ENCODE measurements at places on chromosomes 6 and 20. TPM values are rescaled to one million over a fixed set of nuclear protein-coding genes. Genes with fewer than 3 reads are reported as not detected.

GRCh38 chr6:151629791-151630190, 136.0 kb downstream of the CCDC170 start:
- no peak for DNase-seq

GRCh38 chr6:140319209-140319608, 944.8 kb upstream of the CITED2 start:
- no peak for DNase-seq

GRCh38 chr6:105537981-105538578, 135.2 kb upstream of the PREP start:
- DNase-seq, result no peak

DNA sequence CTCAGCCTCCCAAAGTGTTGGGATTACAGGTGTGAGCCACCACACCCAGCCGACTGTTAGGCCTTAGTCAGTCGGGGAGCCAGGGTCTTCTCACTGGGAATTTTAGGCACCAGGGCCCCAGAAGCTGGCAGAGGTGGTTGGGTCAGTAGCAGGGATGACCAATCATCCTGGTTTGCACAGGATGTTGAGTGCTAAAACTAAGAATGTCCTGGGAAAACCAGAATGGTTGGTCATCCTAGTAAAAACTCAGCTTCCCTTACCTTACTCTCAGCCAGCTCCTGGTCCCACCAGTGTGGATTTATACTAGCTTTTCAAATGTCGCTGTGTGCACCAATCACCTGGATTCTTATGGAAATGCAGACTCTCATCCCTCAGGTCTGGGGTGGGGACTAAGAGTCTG, 31.8 kb downstream of the KCNG1 start:
- DNase-seq, result no peak

DNA sequence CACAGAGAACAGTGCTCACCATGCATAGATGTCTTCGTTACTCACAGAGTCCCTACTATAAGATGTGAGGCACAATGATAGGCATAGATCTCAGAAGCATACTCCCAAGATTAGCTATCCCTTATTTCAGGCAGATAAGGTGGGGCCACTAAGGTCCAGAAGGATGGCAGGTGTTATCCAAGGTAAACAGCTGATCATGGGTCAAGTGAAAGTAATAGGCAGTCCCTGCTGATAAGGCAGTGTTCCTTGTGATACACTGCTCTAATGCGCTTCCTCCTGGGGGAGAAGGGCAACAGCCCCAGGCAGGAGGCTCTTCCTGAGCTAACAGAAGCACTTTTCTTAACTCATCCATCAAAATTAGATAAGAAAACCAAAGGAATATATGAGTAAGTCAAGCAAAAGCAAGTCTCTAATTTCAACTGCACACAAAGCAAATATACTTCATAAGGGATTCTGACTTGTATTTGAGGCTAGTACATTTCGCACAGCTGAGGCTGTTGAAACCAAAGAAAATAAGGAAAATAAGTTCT, 42.2 kb downstream of the METTL24 start:
- DNase-seq, result no peak

DNA sequence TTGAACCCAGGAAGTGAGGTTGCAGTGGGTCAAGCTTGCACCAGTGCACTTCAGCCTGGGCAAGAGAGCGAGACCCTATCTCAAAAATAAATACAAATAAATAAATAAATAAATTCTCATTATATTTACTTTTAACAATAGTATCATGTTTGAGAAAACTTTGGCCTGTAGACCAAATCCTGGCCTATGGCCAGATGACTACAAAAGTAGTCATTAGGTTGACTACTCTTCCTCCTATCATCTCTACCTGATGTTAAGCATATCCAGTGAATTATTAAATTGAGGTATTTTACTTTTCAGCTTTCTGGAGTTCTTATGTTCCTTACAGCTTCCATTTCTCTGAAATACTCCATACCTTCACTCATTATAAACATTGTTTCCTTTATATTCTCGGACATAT, 280.6 kb downstream of the LAMA2 start:
- no peak for DNase-seq

DNA sequence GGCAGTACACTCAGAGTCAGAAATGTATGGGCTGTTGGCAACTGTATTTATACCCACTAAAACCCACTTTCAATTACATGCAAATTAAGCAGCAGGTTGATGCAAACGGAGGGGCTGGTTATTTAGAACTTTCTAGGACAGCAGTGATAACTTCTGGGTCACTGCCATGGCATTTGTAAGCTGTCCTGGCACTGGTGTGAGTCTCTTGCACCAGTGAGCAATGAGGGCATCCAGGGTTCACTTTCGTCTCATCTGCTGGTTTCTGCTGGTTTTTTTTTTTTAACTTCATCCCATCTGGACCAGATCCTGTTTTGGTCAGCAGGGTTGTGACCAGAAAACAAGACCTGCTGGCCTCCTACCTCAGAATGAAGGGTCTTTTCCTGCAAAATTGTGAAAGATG, 49.2 kb downstream of the CDH26 start:
- no peak for DNase-seq

DNA sequence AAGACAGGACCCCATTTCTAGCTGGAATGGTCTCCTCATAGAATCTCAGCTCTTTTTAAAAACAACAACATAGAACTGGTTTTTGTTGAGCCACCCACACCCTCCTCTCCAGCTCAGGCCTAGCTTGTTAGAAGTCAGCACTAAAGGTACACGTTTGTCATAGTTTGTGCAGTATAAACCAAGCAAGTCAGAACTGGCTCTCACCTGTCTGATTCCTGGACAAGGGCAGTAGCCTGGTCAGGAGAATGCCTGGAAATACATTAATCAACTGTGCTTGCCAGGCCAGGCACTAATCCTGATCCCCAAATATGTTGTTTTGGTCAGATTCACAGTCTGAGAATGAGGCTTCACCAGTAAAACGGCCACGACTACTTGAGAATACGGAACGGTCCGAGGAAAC, 296.7 kb downstream of the ZFAND3 start:
- no peak for DNase-seq

The APCDD1L gene
- 0.73 TPM for total RNA-seq

The TNFRSF21 gene
- total RNA-seq, result 10.2 TPM

The CFAP206 gene
- 0.64 TPM for total RNA-seq

The SYCP2L gene
- 2.0 TPM for total RNA-seq

The STMND1 gene
- total RNA-seq, result not detected

The TRPC4AP gene
- 62.6 TPM for total RNA-seq

The PSORS1C1 gene
- 1.9 TPM for total RNA-seq
